ENCODE measurements at places on chromosomes 5 and 9. TPM values are rescaled to one million over a fixed set of nuclear protein-coding genes. Genes with fewer than 3 reads are reported as not detected.

Gene TSSK1B
- 0.72 TPM for total RNA-seq

Gene ZNG1A
- 24.6 TPM for total RNA-seq

Gene C5orf22
- 21.8 TPM for total RNA-seq

Gene ACTL7B
- not detected for total RNA-seq

Gene DBH
- total RNA-seq, result not detected

Gene MAMDC4
- 0.88 TPM for total RNA-seq

Measured in osteoblast (primary cell).